ENCODE measurements at places on chromosomes 7 and 10. TPM values are rescaled to one million over a fixed set of nuclear protein-coding genes. Genes with fewer than 3 reads are reported as not detected.

UTF1 gene
- not detected for total RNA-seq

CTAGE8 gene
- not detected for total RNA-seq

JAZF1 gene
- 9.8 TPM for total RNA-seq

C10orf67 gene
- total RNA-seq: 0.11 TPM

ARHGEF35 gene
- total RNA-seq: 0.35 TPM

TFR2 gene
- total RNA-seq: 0.89 TPM

CPXM2 gene
- 1.2 TPM for total RNA-seq

ACSL5 gene
- total RNA-seq: not detected

GIMAP8 gene
- 0.24 TPM for total RNA-seq

DNA sequence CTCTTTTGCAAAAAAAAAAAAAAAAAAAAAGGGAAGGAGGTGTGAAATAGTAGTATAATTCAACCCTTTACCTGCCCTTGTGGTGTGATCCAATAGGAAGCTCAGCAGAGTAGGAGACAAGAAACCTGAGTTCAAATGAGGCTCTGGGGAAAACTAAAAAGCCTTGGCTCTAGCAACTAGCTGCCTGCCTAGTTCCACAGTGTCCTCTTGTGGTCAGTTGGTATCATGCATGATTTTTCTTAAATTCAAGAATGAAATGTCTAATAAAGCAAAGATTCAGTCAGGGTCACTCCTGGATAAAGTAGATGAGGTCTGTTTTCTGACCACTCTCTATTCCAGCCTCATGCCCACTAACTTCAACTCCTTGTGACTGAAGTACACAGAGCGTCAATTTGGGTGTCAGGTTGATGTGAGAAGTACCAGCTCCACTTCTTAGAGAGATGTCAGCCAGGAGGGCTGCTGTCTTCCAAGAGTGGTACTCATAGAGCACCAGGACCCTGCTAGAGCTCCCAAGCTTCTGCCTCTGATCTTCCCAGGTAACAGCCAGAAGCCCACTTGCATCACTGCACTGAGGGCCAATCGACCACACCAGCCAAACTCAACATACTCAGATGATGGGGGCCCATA, 10.5 kb downstream of the LSM5 start:
- DNase-seq: peak; percentile 76

- DNase-seq: no peak
These were observed 10.0 kb upstream of the CPA2 start for GRCh38 chr7:130256704-130257103.

DNA sequence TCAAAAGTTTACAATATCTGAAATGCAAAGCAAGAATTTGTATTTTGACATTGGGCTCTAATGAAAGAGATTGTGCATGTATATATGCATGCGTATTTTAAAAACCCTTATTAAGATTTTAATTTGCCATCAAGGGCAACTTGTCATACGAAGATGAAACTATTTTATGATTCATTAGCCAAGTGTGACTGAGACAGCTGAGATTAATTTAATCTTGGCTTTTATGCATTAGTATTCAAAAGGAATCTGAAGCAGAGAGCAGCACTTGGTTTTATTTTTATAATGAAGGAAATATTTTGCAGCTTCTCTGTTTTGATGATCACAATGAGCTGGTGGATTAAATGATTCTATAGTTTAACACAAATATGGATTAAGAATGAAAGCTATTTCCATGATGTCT, 45.9 kb upstream of the AKR1E2 start:
- no peak for DNase-seq

- no peak for DNase-seq
These were observed 6.2 kb downstream of the SRRT start for GRCh38 chr7:100881136-100881535.

DNA sequence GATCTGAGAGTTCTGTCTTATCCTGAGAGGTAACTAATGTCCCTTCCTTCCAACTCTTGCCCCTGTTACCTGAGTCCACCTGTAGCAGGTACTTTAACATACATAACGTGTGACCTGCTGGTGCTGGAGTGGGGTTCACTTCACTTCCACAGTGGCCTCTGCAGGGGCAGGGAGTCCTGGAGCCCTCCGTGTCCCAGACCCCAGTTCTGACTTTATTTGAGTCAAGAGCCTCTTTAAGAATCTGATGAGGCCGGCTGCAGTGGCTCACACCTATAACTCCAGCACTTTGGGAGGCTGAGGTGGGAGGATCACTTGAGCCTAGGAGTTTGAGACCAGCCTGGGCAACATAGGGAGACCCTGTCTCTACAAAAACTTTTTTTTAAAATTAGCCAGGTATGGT, 117.0 kb upstream of the RET start:
- DNase-seq: no peak

GRCh38 chr10:126127481-126128029, 231.2 kb downstream of the FANK1 start:
- no peak for DNase-seq

- no peak for DNase-seq
These were observed 218.7 kb downstream of the ABCA13 start for GRCh38 chr7:48389977-48390376.

GRCh38 chr10:23110722-23111516, 15.5 kb downstream of the MSRB2 start:
- DNase-seq: no peak

DNA sequence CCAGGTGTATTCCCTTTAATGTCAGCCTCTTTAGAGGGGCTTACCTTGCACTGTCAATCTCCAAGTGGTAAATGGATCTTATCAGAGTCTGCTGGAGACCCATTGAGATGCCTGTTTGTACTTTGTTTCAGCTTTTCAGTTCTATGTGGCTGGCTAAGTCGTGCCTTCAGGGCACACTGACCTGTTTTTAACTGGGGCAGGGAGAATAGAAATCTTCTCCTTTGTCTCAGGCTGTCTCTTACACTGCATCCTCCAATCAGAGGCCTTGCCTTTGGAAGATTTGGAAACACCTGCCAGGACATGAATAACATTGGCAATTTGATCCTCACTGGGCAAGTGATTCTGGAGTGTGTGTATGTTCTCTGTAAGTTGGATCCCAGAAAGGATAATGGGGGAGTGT, 65.0 kb downstream of the POU6F2 start:
- no peak for DNase-seq

- peak; percentile 57 for DNase-seq
These were observed 249.0 kb upstream of the AUTS2 start for GRCh38 chr7:69349291-69349690.

GRCh38 chr10:131270461-131271190, 40.9 kb downstream of the TCERG1L start:
- no peak for DNase-seq

GRCh38 chr7:155198901-155199845, 98.5 kb upstream of the INSIG1 start:
- DNase-seq: peak; percentile 44

GRCh38 chr7:138431517-138431916, 28.5 kb upstream of the TRIM24 start:
- DNase-seq: no peak

- peak; percentile 71 for DNase-seq
These were observed 14.2 kb upstream of the SYPL1 start for GRCh38 chr7:106126170-106126938.

GRCh38 chr10:16195894-16196293, 240.9 kb upstream of the PTER start:
- DNase-seq: no peak

DNA sequence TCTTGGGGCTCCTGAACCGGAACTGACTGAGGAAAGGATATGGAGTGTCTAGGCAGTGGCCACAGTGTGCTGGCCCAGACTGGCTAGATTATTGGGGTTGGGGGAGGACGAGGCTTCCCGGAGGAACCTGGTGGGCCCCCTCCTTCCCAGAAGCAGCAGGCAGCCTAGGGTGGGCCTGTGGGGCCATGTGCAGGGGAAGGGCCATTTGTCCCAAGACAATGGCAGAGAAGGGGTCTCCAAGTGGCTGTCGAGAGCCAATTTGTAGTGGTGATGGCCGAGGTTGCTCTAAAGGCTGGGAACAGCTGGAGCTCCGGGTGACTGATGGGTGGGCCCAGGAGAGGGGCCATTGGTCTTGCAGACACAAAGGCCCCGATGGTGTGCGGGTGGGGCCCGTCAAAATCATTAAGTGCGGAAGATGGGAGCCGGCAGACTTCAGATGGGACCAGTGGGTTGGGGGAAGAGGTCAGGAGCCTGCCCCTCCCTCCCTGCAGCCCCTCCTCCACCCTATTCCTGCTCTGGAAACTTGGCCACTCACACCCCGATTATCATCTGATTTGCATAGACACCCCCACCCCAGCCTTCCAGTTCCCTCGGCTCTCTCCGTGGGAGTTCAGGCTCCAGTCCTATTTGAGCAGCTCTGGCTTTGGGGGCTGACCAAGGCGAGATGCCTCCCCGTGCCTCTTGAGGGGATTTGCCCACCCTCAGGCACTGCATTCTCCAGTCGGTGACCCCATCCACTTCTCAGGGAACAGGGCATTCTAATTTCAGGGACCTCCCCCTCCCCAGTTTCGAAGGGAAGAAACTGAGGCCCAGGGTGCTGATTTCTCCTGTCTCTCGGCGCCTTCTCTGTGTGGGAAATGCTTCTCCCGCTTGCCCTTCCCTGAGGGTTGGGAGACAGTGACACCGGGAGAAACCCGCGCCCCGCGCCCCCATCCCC, 36.0 kb upstream of the PAX2 start:
- no peak for DNase-seq

GRCh38 chr7:151411551-151411950, 1.7 kb upstream of the WDR86 start:
- no peak for DNase-seq

- no peak for DNase-seq
These were observed 4.0 kb upstream of the AQP1 start for GRCh38 chr7:30907527-30908267.

DNA sequence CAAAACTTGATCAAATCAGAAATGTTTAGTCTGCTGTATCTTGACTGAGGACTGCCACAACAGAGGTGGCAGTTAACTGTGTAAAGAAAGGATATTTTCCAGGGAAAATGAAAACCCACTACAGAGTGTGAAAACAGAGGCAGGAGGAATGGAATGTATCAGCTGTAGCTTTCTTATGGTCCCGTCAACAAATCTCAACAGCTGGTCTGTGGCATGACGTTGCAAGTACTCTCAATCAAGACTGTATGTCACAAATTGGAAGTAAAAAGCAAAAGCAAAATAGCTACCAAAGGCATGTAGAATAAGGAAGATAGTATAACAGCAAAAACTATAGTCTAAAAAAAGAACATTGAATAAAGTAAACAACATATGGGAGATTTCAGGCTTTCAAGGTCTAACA, 123.5 kb downstream of the KMT2C start:
- DNase-seq: peak; percentile 56

DNA sequence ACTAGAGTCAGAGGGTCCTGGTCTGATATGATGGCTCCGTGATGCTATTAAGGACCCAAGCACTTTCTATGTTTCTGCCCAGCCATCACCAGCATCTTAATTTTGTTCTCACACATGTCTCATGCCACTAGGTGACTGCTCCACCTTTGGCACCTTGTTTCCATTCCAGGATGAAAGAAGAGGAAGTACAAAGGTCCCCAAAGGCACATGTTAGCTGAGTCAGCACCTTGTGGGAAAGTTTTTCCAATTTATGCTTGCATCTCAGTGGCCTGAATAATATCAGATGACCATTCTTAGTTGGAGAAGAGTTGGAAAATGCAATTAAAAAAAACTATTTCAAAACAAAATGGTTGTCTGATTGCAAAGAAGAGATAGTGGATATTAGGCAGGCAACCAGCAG, 341.0 kb upstream of the NPSR1 start:
- DNase-seq: no peak

- peak; percentile 56 for DNase-seq
These were observed 1.1 kb upstream of the GTF2I start for GRCh38 chr7:74656441-74656836.

DNA sequence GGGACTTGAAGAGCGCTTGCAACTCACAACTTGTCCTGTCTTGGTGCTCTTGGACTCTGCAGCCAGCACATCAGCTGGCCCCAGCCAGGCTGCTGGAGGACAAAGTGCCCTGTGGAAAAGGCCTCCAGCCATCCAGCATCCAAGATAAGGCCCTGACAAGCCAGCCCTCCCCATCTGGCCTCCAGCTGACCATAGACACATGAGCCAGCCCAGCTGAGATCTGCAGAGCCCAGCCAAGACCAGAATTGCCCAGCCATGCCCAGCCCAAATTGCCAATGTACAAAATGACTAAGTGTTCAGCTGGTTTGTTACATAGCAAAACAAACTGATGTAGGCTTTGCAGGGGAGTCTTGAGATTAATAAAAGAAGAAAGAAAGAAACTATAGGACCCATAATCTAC, 36.0 kb upstream of the FRMD4A start:
- no peak for DNase-seq

DNA sequence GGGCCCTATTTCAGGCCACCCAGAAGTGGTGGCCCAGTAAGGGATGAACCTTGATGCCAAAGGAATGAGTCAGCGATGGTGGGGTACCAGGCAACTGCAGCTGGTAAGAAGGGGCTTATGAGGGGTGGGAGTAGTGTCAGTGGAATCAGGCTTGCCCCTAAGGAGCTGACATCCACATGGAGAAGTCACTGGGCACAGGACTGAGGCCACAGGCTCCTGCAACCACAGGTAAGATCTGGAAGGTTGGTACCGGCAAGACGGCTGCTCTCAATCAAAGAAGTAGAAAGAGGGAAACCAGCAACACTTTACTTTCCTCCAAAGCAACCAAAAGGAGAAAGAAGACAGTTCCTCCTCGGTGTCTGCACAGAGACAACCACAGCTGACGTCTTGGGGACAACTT, 2.5 kb downstream of the GCK start:
- DNase-seq: no peak

DNA sequence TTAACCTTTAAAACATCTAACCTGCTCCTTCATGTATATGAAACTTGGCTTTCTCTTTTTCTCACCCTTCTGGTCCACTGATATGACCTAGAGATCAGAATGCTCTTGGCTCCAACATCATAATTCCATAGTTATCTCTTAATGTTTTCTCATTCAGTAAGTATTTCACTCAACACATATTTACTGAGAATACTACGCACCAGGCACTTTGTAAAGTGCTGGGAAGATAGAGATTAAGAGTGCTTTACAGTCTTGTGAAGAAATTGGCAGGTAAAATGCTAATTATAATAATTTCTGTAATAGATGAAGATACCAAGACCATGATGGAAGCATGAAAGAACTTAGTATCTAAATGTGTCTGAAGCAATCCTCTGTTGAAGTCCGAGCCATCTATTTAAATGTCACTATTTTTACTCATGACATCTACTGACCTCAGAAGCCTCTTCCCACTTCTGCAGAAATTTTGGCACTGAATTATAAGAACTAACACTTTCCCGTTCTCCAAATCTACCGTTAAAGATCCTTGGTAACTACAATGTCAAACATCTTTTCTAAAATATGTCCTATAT, 116.2 kb downstream of the HBP1 start:
- DNase-seq: peak; percentile 8

GRCh38 chr10:89470628-89471027, 56.3 kb downstream of the IFIT5 start:
- no peak for DNase-seq

DNA sequence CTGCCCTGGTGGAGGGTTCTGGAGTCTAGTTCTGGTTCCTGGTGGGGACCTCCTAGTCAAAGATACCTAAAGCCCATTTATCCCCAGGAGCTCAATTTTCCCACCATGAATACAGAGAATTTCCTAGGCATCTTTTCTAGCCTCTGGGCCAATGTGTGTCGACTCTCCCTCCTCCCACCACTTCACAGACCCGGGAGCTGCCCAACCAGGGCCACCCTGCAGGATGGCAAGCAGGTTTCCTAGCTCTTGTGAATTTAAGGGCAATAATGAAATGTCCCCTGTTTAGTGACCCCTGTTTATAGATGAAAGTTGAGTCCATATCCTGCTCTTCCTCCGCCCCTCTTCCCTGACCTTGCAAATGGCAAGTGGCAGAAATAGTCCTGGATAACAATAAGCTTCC, 9.4 kb downstream of the DLX5 start:
- no peak for DNase-seq

GRCh38 chr7:123437447-123437995, 96.9 kb downstream of the IQUB start:
- DNase-seq: no peak

- DNase-seq: no peak
These were observed 678.3 kb upstream of the C7orf33 start for GRCh38 chr7:147912291-147912690.

Measured in cardiac muscle cell (in vitro differentiated cells and primary cell).